ENCODE measurements at places on chromosomes 3 and 15.

- DNase-seq: no peak
Observed at GRCh38 chr3:102972350-102972749, 537.5 kb downstream of the ZPLD1 start.

DNA sequence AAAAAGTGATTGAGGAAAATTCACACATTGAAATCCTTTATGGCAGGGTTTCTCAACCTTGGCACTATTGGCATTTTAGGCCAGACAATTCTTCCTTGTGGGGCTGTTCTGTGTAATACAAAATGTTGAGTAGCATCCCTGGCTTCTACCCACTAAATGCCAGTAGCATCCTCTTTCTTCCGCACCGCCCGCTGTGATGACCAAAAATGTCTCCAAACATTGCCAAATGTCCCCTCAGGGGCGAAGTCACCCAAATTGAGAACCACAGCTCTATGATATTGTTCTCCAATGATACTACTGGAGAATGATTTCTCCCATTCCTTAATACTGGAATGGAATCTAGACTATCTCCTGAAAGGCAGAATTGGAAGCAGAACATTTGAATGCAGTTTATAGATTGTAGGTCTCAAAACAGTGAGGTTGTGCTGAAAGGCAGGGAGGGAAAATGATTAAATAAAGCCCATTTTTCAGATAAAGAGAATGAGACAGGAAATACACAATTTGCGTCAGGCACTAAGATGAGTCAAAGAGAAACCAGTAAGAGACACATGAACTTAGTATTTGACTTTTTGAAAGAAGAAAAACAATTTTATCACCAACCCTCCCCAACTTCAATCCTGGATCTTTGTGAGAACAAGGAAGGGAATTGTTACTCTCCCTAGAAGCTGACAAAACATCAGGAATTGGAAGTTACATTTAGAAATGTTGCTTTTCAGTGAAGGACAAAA, 101.6 kb upstream of the TNIK start:
- no peak for DNase-seq

- no peak for DNase-seq
Observed at GRCh38 chr3:181253796-181254195, 264.3 kb upstream of the DNAJC19 start.

- no peak for DNase-seq
Observed at GRCh38 chr15:65083262-65083701, 6.7 kb downstream of the KBTBD13 start.

DNA sequence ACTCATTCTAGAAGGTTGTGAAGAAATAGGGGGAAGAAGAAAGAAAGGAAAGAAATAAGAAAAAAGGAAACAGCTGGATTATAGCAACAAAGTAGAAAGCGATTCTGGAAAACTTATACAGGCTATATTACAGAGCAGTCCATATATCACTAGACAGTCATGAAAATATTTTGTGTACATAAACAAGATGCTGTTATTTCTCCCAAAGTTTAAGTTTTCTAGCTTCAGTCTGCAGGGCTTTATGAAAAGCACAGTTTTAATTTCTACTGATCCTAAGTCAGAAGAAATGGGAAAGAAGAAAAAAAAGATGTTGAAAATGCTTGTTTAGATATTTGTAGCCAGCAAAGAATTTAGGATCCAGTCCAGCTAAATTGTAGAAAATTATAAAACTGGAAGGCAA, 321.4 kb upstream of the NDN start:
- DNase-seq: no peak

GRCh38 chr3:139519998-139520737, 19.4 kb downstream of the RBP1 start:
- DNase-seq: no peak

DNA sequence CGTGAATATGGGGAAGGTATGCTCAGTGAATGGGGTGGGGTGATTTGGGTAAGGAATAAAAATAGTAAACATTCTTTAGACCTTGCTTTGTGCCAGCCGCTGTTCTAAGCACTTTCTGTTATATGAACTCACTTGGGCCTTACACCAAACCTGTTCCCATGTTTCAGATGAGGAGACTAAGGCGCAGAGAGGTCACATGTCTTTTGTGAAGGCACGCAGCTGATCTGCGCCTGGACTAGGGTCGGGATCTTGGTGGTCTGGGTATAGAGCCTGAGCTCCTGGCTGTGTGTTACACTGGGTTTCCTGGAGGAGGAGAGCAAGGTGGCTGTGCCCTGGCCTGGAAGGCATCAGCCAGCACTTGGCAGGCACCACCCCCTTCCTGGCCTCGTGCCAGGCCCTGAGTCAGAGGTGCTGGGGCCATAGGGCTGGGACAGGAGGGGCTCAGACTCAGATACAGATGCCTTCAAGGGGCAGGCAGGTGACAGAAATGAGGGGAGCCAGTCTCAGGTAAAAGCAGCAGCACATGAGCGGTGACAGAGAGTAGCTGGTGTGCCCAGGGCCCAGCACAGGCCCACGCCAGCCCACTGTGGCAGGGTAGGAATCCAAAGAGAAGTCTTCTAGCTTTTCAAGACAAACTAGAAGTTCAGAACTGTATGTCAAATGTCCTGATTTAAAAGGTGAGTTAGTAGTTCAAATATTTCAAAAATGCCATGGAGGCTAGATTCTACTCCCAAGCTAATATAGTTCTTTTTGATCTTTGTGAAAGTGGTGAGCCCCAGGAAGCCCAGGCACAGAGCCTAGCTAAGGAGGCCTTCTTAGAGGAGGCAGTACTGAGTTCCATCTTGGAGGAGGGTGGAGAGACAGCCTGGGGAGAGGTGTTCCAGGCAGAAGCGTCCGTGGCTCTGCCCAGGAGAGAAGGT, 83.1 kb downstream of the DNAJB8 start:
- peak; percentile 59 for DNase-seq

- no peak for DNase-seq
Observed at GRCh38 chr15:27993996-27994780, 104.9 kb downstream of the OCA2 start.

DNA sequence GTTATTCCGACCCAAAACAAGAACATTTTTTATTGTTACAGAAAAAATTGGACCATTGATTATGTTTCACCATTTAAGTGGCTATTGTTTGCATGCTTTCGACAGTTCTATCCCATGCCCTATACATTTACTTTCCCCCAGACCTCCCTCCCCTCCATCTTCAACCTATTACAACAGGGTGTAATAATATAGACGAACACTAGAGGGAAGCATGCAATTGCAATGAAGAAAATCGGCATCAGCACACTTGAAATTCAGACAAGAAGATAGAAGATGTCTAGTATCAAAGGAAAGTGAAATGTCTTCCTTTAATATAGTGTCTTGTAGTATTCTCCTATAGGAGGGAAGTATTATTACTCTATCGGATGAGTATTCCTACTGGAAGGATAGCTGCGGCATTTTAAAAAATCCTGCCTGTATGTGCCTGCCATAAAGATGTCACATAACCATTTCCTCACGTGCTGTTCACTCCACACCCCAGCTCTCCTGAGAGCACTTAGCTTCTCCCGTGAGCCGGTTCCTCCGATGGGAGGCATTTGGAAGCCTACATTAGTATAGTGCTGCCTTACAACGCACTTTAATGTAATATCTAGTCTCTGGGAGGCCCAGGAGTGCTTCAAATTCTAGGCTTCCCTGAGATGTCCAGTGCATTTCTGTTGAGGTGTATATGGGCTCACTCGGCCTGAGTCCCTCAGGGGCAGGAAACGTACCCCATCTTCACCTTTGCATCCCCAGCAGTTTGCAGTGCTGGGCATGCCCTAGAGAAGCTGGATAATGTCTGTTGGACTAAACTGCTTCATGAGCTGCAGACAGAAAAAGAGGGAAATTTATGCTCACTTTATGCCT, 17.8 kb upstream of the ERICH6 start:
- DNase-seq: no peak

DNA sequence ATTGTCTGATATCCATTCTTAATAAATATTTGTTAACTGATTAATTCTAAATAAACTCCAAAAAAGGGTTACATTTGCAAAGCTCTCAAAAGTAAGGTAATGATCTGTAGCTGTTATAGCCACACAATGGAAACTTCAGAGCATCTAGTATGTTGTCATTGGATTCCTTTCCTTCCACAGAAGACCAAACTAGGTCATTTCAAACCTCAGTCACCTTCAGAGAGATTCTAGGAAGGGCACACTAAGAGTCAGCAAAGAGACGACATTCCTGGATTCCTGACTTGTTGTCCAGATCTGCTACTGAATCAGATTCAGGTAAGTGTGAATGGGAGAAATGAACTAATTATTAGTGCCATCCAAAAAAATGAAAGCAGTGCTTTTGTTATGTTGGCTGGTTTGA, 3.0 kb upstream of the COL8A1 start:
- no peak for DNase-seq

- no peak for DNase-seq
Observed at GRCh38 chr15:100211855-100212850, 129.6 kb downstream of the ADAMTS17 start.

DNA sequence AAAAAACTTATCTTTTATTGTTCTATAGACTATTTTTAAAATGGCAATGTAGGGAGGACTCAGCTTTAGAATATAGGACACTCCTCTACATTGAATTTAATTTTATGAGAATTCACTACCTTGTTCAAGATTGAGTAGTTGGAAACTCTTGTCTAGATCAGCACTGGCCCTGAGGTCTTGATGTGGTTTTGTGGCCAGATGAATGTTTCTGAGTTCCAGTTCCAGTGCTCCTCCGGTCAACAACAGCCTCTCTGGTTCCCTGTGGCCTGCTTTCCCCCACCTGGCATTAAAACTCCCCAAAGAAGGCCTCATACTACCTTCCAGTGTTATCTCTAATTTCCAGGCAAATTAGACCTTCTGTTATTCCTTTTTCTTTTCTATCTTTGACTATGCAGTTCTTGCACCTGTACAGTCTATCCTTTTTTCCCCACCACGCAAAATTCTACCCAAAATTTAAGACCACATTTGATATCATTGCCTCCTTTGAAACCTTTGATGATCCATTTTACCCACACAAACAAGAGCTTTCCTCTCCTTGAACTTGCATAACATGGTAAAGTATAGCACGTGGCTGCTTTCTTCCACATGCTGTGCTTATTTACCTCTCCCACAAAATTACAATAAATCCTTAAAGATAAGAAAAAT, 9.6 kb upstream of the ANP32A start:
- no peak for DNase-seq

- DNase-seq: no peak
Observed at GRCh38 chr3:21938267-21938681, 187.3 kb upstream of the ZNF385D start.

DNA sequence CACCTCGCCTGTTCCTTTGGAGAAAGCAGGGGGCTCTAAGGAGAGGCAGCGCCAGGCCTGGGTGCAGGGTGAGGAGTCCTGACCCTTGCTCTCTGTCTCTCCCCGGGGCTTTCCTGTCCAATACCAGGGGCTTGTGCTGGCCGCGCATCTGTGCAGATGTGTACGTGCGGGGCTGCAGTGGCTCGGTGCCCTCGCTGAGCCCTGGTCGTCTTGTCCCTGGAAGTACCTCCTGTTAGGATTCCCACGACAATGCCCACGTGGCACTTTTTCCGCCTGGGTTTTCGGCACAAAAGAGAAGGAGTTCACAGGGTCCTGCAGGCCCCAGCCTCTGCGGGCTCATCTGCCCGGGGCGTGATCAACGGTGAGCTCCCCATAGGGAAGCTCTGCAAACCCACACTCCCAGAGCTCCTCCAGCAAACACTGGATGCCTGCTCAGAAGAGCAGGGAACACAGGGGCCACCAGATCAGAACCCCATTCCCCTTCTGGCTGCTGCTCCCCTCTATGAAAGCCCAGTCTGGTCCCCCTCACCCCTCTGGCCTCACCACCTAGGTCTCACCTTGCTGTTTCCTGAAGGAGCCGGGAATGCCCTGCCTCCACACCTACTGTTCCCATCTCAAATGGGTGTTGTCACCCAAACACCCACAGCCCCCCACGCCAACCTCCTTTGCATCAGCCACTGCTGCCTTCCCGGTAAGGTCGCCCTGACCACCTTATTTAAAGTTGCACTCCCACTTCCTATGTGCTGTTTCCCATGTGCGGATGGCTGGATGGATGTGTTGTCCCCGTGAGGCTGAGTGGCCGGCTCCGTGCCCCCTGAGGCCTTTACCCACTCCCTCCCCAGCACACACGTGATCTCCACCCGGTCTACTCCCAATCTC, 62.6 kb upstream of the PRR20G start:
- no peak for DNase-seq

DNA sequence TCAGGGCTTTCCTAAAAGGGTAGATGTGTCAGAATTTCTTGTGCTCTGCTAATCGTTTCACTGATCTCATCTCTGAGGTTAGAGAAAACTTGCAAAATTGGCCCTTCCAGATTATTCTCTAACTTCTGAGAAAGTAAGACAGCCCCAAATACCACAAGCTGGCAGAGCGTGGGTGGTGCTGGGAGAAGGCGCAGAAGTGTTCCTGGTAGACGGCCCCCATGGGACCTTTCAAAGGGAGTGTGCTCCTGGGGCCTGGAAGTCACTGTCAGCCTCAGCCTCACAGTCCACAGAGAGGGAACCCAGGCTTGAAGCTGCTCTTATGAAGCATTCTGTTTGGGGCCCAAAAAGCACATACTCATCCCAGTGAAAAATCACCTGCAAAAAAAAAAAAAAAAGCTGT, 86.5 kb upstream of the PFN2 start:
- no peak for DNase-seq

DNA sequence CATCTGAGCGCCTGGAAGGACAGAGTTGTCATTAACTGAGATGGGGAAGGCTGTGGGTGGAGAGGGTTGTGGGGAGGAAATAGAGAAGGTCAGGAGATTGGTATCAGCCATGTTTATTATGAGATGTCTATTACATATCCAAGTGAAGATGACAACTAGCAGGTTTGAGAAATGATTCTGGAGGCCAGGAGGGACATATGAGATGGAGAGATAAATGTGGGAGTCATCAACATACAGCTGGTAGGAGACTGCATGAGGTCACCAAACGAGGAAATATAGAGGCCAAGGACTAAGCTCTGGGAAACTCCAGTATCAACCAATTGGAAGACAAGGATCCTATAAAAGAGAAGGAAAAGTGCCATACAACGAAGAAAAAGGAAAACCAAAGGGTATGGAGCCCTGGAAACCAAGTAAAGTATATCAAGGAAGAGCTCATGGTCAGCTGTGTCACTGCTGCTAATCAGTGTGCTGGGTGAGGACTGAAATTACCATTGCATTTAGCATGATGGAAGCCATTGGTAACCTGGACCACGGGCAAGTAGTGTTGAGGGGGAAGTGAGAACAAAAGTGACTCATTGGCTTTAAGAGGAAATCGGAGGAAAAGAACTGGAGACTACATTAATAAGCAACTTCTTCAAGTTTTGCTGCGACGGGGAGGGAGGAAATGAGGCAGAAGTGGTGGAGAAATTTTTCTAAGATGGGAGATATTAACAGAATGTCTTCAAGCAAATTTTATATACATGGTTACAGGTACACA, 14.0 kb upstream of the UACA start:
- DNase-seq: no peak

- DNase-seq: no peak
Observed at GRCh38 chr15:88878720-88879184, 16.6 kb downstream of the HAPLN3 start.

- DNase-seq: no peak
Observed at GRCh38 chr15:77675806-77676415, 43.2 kb upstream of the LINGO1 start.

DNA sequence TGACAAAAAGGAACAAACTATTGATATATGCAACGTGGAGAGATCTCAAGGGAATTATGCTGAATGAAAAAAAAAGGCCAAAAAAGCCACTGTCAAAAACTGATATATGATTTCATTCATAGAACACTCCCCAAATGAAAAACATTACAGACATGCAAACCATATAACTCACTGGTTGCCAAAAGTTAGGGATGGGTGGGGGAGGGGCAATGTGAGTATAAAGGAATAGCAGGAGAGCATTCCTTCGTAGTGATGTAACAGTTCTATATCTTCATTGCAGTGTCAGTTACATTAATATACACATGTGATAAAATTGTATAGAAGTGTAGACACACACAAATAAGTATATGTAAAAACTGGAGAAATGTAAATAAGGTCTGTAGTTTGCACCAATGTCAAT, 12.2 kb downstream of the GBE1 start:
- DNase-seq: no peak
